Jurkat, Clone E6-1 (cell line): ENCODE measurements at places on chromosomes 4 and X.

GRCh38 chr4:34158878-34159277, 2085.4 kb downstream of the ARAP2 start:
- no peak for DNase-seq

- no peak for DNase-seq
These were observed 13.4 kb downstream of the TRO start for GRCh38 chrX:54934058-54934457.

GRCh38 chrX:136015016-136015415, 29.8 kb downstream of the SLC9A6 start:
- DNase-seq = no peak

DNA sequence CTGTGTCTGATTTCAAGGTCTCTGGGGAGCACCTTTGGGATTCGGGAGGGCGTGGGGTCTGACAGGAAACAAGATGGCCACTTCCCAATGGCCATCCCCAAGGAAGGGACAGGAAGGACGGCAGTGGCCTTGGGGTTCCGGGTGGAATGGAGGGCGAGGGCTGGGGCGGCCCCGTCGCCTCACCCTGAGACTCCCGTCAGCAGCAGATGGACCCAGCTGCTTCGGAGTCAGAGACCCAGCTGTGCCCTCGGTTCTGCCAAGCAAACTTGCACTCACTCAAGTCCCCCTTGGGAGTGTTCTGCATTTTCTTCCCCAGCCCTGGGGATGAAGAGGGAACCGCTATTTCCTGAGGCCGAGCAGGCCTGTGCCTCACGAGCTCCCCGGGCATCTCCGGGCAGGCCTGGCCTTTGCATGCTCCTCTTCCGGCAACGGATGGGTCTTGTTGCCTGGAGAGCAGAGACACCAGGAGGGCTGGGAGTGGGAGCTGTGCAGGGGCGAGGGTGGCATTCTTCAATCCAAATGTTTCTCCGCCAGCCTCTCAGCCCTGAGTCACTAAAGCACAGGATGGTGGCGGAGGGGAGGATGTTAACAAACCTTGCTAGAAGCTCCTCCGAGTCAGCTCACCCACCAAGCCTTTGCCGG, 6.8 kb upstream of the DUSP9 start:
- no peak for DNase-seq
